Stimulated activated CD4-positive, alpha-beta T cell treated with anti-CD3 and anti-CD28 coated beads, Interleukin-4, amount 100 ng/mL, for 4 hours (primary cell): ENCODE measurements at places on chromosomes 12 and 14.

DNA sequence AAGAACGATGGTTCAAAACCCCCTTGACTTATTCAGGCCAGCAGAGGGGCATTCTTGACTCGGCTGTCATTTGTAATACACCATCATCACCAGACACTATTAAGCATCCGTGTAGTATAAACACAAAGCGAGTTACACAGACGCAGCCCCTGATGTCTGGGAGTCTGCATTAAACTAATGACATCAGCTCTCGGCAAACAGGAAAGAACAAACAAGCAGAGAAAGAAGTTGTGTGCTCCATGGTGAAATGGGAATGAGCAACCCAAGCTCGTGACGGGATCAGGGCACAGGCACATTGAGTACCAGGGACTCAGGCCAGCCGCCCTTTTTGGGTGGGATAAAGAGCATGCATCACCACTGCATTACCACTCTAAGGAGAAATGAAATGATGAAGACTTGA, 460.1 kb downstream of the MED13L start:
- DNase-seq, result no peak

GRCh38 chr12:34605510-34605887, 583.2 kb downstream of the ALG10 start:
- no peak for DNase-seq

DNA sequence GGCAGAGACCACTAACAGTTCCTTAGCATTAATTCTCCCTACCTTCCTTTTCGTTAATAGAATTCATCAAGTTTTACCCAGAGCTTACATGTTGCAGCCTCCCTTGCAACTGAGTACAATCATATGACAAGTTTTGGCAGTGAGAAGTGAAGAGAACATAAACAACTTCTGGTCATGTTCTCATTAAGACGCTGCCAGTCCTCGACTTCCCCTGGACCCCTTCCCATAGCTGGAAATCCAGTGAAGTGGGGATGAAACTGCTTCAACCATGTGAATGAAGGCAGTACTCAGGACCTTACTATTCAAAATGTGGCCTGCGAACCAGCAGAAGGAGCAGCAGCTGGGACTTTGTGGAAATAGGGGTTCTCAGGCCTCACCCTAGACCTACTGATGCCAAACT, 133.9 kb downstream of the SPTSSA start:
- DNase-seq, result no peak

GRCh38 chr14:100644784-100645183, 57.6 kb upstream of the BEGAIN start:
- DNase-seq, result no peak
